Activated CD4-positive, alpha-beta T cell treated with anti-CD3 and anti-CD28 coated beads, Interleukin-2, amount 50 U/mL, for 4 hours (primary cell): ENCODE measurements at places on chromosomes 2 and 18.

DNA sequence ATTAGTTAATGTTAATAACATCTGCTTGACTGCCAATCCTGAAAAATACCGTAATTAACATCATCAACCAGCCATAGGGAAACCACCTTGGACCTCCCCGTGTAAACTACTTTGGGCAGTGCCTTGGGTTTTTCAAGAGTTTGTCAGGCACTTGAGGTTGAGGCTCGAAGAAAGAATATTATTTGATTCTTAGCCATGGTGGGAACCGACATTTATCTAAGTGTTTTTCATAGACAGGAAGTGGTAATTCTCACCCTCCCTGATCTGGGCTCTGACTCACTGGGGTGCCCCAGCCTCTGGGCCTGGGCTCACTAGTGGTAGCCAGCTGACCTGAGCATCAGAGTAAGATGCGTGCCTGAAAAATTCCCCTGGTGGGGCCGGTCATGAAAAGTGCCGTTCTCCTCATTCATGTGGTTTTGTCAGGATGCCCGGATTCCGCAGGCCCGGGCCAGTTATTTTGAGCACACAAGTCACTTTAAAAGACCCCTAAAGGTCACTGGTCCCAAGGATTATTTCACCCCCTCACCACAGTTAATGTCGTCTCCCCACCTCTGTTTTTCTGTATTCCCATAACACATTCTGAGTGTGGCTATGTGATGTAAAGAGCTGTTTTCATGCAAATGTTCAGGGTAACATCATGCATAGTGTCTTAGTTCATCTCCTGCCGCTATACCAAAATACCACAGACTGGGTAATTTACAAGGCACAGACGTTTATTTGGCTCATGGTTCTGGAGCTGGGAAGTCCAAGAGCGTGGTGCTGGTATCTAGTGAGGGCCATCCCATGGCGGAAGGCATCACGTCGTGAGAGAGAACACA is 21.6 kb upstream of the SPATA3 start:
- DNase-seq, result peak; percentile 48

- no peak for DNase-seq
Measured at GRCh38 chr2:175855794-175856453, 146.1 kb downstream of the LNPK start.

GRCh38 chr2:64854773-64855237 is 134.4 kb upstream of the SLC1A4 start:
- no peak for DNase-seq

- DNase-seq, result no peak
Measured at GRCh38 chr18:78797499-78797898, 182.1 kb upstream of the SALL3 start.

- no peak for DNase-seq
Measured at GRCh38 chr2:113209011-113209645, 35.4 kb downstream of the PSD4 start.

DNA sequence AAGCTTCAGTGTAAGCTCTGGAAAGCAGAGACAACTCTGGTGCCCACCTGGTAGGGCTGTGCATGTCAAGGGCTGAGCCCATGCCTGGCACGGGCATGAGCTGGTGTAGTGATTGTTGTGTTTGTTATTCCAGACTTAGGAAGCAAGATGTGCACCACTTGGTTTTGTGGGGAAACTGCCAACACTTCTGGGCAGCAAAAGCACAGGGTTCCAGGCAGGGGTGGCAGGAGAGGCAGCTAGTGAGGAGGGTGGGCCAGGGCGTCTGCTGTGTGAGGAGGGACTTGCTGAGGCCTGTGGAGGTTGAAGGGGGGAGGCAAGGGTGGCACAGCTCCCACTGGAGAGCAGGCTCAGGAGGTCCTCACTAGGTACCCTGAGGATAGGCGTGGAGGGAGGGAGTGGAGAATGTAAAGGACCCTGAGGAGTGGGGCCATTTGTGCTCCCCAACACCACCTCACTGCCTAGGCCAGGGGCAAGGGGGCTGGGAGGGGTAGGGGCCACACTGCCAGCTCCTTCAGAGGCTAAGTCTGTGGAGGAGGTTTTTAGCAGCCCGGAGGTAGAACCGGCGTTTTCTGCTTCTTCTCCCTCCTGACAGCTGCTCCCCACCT is 104.0 kb upstream of the POU3F3 start:
- DNase-seq, result no peak
